ENCODE measurements at places on chromosomes 1 and 21.

- no peak for DNase-seq
Measured at GRCh38 chr1:11256299-11256698, 6.1 kb downstream of the MTOR start.

DNA sequence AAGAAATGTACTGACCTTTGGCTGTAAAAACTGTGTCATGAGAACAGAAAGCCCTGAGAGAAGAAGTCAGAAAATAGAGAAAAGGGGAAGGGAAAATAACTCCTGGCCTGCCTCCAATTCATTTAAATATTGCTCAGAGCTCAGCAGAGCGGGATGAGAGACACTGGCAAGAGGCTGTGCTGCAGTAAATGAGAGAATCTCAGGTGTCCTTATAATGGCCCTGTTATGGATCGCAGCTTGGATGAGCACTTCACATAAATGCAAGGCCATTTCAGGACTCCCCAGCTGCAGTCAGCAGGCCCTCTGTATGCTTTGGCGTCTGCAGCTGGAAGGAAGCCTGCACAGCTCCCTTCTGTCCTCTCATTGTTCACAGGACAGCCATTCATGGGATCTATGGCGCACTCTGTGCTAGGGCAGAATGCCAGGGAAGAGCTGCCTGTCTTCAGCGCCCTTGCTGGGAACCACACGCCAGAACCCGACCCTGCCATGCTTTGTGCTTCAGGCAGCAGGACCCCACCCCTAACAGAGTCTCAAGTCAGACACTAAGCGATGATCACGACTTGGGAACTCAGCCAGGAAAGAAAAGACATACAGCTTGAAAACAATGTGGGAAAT, 20.7 kb upstream of the ABCB10 start:
- no peak for DNase-seq

DNA sequence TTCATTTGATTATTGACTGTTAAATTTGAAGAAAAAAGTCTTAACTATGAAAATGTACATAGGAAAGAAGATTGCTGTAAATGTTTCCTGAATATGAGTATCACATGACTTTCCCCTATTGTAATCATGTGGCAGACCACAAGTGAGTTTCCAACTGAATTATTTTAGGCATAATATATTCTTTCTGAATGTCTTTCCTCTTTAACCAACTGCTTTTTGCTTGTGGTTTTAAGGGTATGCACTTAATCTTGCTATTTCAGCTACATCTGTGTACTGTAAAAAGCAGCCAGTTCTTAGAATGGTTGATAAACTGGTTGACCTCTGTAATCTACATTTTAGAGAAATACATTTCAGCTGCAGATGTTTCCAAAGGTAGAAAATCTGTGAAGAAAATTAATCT, 400.7 kb downstream of the NEGR1 start:
- peak; percentile 28 for DNase-seq

DNA sequence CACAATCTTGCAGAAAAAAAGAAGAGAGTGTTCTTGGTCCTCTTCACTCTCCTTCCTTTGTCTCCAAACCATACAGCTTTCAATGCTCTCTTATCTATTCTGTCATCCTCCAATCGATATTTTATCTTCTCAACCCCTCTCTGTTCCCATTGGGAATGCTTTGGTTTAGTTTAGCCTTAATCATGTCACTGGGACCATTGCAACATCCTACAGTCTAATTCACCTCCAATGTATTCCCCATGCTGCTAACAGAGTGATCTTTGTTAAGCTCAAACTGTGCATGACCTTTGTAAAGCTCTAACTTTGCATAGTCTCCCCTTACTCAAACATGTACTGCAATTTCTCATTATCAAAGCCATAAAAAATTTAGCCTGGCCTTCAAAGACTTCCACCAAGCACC, 2.9 kb downstream of the MPL start:
- DNase-seq, result no peak

DNA sequence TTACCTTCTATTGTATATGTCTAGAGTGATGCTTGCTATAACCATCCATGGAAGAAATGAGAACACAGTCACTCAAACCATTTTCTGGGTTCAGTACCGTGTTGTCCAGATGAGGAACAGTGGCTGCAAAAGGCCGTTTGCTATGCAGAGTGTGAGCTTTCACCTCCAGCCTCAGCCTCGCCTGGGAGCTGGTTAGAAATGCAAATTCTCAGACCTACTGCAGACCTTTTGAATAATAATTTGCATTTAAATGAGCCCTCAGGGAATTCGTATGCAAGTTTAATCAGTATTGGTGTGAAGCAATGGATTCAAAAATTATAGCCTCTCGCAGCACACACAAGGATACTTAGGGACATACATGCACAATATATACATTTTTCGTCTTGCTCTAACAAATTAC, 24.1 kb downstream of the KCNJ15 start:
- no peak for DNase-seq

GRCh38 chr1:39230261-39231190, 26.0 kb downstream of the MACF1 start:
- no peak for DNase-seq

- no peak for DNase-seq
Measured at GRCh38 chr1:6674771-6675170, 26.8 kb downstream of the DNAJC11 start.

- DNase-seq, result no peak
Measured at GRCh38 chr1:11626551-11626950, 27.7 kb downstream of the FBXO2 start.

- DNase-seq, result no peak
Measured at GRCh38 chr1:153773096-153773921, 1.9 kb upstream of the SLC27A3 start.
